ENCODE measurements at places on chromosomes 12 and 14.

DNA sequence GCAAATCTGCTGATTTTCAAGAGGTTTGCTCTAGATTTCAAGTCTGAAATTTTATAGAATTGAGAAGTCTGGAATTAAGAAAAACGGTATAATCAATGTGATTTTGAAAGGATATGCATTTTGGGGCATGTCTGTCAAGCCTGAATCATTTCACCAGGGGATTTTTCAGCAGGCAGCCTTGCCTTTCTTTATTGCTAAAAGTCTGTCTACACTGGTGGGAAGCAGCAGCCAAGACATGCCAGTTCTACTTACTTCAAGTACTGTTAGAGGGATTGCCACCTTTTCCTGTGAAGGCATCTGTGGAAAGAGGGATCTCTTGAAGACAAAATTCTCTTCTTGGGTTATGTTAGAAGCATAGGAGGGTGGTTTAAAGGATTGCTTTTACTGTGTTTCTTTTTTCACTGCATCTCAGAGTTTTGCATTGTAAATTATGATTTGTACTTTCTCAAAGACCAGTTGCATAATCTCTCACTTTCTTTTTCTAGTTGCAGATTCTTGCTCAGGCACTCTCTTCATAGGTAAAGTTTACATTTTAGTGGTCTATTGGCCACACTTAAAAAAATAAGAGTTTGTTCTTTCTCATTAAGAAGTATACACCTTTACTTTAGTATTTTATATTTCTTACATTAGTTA is 837.0 kb downstream of the GALC start:
- no peak for DNase-seq

DNA sequence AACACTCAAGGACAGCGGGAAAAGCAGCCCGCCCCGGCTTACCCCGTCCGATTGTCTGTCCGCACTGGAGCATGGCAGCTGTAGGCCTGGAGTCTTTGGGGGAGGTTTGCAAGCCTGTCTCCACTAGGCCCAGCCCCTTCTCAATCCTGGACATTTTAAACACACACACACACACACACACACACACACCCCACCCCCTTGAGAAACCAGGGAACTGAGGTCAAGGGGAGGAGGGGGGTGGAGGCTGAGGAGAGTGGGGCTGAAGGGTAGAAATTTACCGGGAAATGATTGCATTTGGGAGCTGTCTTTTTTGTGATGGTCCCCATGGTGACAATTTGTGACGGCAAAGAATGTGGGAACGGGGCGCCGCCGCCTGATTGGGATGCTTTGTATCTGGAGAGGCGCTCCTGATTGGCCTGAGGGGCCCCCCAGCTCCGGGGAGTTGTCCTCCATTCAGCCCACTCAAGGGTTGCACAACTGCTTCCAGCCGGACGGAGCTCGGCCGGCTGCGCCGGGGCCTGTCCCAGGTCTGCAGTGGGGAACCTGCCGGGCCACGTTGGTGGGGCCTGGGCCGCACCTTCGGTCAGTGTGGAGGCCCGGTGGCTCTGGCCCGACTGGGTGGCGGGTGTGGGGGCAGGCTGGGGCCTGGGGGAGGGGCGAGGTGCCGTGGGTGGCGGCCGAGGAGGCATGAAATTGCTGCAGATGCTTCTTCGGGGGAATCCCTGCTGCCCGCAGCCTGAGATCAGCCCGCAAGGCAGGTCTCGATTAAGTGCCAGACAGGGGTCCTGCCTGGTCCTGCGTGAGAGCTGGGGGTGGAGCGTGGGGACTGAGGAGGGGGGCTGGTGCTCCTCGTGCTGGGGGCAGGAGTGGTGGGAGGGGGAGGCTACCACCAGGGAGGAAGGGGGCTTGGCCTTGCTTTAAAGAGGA is at the start of gene FAM181A:
TSS of gene FAM181A (plus strand) at position 472 of the 927 bp plus-strand sequence. CDS start 942 bp downstream, outside the sequence.
- DNase-seq = no peak

DNA sequence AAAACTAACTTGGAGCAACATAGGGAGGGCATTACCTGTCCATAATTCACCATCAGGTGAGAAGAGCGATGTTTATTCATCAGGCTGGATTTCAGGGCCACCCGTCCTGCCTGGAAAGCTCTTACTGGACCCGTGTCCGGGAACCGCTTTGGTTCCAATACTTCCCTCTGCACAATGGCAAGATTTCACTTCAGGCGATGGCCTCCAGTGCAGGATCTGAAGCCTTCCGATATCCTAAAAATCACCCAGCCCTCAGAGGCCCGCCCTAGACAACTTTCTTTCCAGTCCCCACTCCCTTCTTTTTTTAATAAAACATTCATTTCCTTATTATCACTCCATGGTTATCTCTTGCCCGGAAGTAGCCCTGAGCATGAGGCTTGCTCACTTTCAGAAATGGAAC is 92.5 kb downstream of the BCL11B start:
- no peak for DNase-seq

- no peak for DNase-seq
Measured at GRCh38 chr14:60328583-60328982, 79.6 kb downstream of the PPM1A start.

DNA sequence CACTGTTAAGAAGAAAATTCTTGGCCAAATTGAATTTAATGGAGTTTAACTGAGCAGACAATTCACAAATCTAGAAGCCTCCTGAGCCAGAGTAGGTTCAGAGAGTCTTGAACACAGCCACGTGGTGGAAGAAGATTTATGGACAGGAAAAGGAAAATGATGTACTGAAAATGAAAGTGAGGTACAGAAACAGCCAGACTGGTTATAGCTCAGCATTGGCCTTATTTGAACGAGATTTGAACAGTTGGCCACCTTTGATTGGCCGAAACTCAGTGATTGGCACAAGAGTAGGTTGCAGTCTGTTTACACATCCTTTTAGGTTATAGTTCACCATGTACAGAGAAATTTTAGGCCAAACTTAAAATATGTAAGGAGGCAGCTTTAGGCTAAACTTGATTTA is 9.9 kb downstream of the OAS2 start:
- no peak for DNase-seq

GRCh38 chr12:113720629-113721028 is 245.5 kb downstream of the RBM19 start:
- DNase-seq = no peak

GRCh38 chr12:32876004-32876403 is 20.6 kb downstream of the PKP2 start:
- no peak for DNase-seq

GRCh38 chr12:94725375-94726168 is 75.2 kb upstream of the TMCC3 start:
- no peak for DNase-seq

GRCh38 chr12:76489737-76490136 is 69.8 kb downstream of the OSBPL8 start:
- DNase-seq = no peak

- DNase-seq = no peak
Measured at GRCh38 chr12:16613199-16613598, 7.2 kb upstream of the LMO3 start.

- no peak for DNase-seq
Measured at GRCh38 chr12:130428116-130428515, 90.4 kb downstream of the PIWIL1 start.

- DNase-seq = no peak
Measured at GRCh38 chr14:91729756-91730155, 2.1 kb downstream of the CATSPERB start.

GRCh38 chr14:75879031-75879430 is 102.8 kb downstream of the TGFB3 start:
- DNase-seq = no peak

DNA sequence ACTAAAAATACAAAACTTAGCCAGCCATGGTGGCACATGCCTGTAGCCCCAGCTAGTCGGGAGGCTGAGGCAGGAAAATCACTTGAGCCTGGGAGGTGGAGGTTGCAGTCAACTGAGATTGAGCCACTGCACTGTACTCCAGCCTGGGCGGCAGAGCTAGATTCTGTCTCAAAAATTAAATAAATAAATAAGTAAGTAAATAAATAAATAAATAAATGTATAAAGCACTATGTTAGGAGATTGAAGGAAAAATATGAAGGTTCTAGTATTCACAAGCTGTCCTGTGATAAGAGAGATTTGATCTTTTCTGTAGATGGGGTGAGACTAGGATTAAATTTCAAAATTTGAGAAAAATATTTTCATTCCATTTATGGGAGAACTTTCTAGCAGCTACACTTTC is 5.7 kb downstream of the DNAJC22 start:
- DNase-seq = no peak

DNA sequence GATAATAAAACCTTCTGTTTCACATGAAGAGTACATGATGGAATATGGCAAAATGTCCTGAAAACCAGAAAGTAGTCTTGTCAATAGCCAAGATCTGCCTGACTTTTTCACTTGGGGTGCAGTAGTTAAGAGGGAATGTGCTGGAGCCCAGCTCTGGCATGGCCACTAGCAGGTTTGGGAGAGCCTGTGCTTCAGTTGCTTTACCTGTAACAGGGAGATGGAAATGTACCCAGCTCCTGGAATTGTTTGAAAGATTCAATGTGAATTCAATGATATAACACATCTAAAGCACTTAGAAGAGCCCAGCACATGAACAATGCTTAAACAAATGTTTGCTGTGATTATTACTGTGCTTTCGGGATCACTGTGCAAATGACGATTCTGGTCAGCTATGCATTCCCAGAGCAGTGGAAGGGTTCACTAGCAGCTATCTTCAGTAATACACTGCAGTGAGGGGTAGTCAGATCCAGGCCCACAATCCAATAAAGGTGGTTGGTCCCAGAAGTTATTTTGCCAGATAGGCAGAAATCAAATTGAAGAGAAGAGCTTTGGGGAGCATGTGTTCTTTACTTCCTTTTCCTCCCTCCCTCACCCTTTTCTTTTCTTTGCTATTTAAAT is 224.9 kb downstream of the APAF1 start:
- DNase-seq = no peak

GRCh38 chr14:74324931-74325361 is 22.2 kb upstream of the ABCD4 start:
- no peak for DNase-seq

All from omental fat pad (tissue), 4 donors.